ENCODE measurements at places on chromosomes 1 and 21.
A peak's percentile ranks its signal among the peaks of the same experiment; 100 is the strongest.

DNA sequence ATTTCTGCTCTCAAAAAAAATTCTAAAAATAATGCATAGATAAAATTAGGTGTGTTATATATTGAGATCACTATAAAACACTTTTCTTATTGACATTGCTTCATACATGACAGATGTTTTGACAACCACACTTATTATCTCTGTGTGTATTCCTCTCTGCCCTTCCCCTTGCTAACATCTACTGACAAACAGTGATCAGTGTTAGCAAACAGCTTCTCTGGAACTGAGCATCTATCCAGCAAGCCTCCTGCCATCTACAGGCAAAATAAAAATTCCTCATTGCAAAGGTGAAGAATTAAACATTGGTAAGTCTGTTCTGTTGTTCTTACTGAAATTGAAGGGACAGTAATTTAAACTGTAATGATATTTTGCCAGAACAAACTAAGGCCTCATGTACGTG is 2153.9 kb downstream of the NCAM2 start:
- DNase-seq, result no peak

- DNase-seq, result no peak
These were observed 102.6 kb downstream of the NRIP1 start for GRCh38 chr21:14962217-14962616.

DNA sequence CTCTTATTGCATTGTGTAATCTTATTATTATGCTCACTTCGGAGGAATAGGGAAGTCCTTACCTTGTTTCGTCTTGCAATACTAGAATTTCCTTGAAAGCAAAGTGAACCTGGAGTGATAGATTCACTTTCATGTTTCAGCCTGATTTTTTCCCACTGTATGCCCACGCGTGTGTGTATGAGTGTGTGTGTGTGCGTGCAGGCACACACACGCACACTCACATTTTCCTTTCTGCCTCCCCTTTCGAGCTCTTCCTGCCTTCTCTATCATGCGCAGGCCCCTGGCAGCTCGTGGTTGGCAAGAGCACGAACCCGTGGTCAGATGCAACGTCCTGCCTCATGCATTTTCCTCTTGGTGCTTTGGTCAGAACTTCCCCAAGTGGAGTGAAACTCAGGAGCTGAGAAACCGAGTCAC is at the start of gene GCSAML:
GCSAML (plus strand) TSS at position 366 of the 414 bp plus-strand sequence. CDS start 58 bp downstream, outside the sequence.
- no peak for DNase-seq

DNA sequence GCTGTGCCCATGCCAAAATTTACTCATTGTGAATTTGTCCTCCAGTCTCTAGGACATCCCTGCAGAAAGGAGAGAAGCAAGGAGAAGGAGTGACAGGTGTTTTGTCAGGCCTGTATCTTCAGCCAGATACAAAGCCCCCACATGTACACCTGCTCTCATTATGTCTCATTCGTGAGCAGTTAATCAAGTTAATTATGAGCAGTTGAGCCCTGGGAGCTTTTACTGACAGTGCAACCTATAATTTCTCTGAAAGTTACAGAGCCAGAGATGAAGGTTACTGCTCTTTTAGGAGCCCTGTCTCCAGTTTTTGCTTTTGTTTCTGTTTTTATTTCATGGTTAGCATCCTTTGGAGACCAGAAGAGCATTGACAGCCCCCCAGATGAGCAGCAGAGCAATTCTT is 5.0 kb upstream of the ILDR2 start:
- DNase-seq, result no peak

GRCh38 chr21:29430576-29430975 is 131.9 kb downstream of the BACH1 start:
- DNase-seq, result no peak

DNA sequence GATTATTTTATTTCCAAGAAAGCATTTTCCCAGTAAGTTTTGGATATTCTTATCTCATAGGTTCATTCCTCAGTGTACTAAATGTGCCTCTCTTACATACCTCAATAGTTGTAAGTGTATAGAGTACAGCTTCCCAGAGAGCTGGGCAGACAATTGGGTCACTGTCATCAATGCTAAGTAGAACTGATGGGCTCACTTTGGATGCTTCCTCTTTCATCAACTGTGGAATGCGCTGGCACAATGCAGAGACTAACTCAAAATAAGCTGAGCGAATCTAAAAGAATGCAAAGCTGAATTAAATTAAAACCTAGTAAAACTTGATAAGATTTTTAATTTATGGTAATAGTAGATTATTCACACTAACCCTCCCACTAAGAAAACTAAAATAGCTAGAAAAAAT is 21.5 kb downstream of the LTN1 start:
- no peak for DNase-seq

DNA sequence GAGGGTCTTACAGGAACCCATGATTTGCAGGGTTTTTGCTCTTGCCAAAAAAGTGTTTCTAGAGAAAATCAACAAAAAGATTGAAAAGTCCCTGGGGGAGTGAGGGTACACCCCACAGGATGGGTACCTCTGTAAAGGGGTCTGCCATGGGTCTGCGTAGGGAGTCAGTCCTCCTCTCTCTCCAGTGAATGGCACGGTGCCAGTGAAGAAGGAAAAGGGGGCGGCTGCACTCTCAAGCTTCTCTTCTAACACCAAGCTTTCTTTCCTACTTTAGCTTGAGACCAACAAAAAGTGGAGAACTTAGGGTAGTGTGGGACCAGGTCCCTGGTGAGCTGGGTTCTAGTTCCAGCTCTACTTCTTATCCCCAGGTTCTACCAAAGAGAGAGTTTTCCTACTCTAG is 87.4 kb downstream of the GLUL start:
- DNase-seq, result no peak

DNA sequence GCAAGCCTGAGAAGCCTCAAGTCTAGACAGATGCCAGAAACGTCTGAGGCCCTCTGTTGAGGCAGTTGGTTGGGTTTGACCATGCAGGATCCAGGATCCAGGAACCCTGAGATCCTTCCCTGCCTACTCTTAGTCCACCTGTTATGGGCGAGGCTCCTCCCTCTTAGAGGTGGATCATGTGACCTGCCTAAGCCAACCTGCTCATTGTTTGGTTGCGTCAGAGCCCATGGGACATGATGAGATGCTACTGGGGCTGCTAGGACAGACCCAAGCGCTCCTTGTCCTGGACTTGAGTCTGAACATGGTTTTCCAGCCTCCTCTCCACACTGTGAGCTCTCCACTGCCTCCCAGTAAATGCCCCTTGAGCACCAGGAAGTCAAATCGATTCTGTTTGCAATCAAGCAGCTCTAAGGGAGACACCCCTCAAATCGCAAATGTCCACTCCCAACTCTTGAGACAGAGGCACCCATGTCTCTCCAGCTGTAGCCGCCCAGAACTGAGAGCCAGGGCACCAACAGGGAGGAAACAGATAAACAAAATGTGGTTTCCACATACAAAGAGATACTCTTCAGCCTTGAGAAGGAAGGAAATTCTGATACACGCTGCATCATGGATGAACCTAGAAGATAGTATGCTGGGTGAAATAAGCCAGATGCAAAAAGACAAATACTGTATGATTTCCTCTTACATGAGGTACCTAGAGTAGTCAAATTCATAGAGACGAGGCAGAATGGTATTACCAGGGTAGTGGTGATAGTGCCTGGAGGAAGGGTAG is 31.7 kb upstream of the WNT4 start:
- DNase-seq, result no peak

- DNase-seq, result no peak
These were observed 43.3 kb downstream of the POU2F1 start for GRCh38 chr1:167263819-167264464.

DNA sequence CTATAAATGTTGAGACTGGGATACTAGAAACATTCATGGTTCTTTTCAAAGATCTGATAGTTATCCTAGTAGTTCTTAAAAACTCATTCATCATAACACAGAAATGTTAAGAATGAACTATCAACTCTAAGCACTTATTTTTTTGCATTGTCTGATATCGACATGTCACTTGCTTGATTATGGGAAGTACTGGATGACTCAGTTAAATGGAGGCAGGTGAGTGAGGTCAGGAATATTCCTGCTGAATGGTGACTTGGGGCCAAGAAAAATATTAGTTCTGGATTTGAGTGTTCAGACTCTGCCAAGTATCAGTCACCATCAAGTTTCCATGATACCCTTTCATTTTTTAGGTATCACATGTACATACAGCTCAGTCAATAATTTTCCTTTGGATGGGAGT is 63.6 kb downstream of the NEK7 start:
- no peak for DNase-seq

DNA sequence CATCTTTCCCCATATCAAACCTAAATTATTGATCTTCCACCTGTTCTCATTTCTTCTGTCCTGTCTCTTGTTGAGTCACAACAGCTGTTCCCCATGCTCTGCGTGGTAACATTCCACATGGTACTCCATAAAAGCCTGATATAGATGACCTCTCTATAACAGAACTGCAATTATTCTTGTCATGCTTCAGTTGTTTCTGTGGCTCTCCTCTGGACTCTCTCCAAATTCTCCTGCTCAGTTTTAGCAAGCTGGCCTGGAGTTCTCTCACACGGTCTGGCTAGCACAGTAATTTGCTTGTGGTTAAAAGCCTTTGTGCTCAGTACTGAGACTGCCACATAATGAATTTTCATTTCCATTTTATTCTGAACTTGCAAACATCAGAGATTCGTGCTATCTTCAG is 10.6 kb upstream of the LRRC39 start:
- no peak for DNase-seq

- peak; percentile 83 for DNase-seq
These were observed at the start of gene TAGLN2 for GRCh38 chr1:159924791-159925718. Gene TAGLN2 (minus strand): TSS chr1:159925507. CDS start chr1:159920509, 4,998 bp downstream.

- no peak for DNase-seq
These were observed 26.9 kb downstream of the SPATA46 start for GRCh38 chr1:162349635-162350330.

- DNase-seq, result no peak
These were observed 67.6 kb downstream of the SEC16B start for GRCh38 chr1:177902266-177902665.

DNA sequence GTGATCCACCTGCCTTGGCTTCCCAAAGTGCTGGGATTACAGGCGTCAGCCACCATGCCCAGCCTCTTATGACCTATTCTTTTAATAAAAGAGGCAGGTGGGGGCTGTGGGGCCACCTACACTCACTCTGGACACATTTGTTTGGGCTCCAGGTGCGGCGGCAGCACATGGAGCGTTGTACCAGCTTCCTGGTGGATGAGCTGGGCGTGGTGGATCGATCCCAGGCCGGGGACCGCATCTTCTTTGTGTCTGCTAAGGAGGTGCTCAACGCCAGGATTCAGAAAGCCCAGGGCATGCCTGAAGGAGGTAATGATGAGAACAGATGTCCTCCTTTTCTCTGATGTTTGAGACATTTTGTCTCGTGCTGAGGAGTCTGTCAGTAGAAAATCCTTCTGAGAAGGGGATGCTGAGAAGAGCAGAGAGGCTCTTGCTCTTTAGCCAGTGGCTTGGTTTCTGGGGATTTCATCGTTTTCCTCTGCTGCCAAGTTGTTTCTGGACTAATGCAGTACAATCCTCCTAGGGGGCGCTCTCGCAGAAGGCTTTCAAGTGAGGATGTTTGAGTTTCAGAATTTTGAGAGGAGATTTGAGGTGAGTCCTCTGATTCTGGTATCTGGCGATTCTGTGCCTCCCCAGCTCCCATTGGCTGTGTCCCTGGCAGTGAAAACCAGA is 17.9 kb upstream of the MIIP start:
- DNase-seq, result peak; percentile 6

DNA sequence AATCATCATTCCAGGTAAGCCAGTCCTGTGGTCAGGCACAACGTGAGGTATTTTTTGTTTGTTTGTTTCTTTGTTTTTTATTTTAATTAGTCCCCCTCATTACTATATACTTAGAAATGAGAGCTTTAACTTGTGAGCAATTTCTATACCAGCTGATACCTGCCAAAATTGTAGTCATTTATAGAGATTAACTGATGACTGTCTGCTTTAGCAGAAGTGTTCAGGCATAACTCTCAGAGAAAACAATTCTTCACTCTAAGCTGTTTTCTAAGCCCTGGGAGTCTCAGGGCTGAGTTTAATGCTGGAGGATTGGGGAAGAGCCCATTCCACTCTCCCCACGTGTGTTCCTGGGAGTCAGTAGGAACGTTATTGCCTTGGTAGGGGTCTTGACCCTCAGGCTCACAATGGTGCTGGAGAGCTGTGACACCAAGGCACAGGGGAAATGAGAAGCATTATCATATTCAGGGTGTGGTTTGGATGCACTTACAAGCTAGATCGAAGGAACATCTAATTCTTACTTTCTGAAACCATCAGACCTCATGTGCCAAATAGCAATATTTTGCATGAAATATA is 168.2 kb downstream of the CLIC6 start:
- DNase-seq, result no peak

- DNase-seq, result no peak
These were observed 88.4 kb downstream of the ADARB1 start for GRCh38 chr21:45162809-45163208.

DNA sequence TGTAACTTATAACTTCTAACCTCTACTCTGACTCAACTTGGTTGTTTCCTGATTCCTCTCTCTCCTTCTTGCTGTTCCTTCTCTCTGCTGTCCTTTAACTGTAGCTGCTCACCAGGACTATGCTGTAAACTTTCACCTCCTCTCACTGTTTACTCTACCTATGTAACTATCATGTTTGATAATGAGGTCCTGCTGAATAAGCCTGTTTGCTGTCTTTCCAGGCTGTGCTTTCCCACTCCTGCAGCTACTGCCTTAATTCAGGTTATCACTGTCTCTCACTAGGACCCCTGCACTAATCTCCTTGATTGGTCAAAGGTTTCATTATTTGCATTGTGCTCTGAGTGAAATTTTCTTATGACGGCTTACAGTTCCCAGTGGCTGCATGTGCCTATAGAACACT is 633.9 kb upstream of the PTBP2 start:
- no peak for DNase-seq

GRCh38 chr1:223832637-223832943 is 13.2 kb downstream of the TP53BP2 start:
- DNase-seq, result no peak

DNA sequence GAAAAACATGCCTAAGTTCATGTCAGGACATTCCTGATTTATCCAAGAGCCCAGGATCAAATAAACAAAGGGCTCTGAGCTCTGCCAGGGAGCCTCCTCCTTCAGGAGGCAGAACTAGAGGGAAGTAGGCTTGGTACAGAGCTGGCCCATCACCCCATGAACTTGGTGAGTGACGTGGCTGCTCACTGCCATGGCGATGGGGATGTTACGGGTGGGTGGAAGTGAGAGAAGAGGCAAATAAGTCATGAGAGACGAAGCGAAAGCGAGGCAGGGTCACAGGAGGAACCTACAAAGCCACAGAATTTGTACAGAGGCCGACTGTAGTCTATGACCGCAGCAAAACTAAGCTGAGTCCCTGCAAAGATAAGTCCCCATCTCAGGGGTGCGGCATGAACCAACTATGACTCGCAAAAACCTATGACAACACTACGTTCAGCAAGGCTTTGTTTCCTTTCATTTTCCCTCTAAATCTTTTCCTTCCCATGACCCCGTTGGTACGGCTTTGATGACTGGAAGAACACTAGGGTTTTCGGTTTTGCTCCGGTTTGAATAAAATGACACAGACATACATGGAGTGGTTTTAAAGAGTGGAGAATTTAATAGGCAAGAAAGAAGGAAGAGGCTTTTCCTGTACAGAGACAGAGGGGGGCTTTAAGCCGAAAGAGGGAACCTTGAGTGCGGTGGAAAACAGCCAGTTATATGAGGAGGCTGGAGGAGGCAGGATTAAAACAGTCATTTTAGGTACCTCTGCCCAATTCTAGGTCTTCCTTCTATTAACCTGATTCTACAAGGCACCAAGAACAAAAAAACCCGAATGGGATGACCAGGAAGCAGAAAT is 74.1 kb downstream of the CD46 start:
- DNase-seq, result peak; percentile 54

GRCh38 chr1:87765057-87765680 is 436.5 kb downstream of the LMO4 start:
- DNase-seq, result no peak

Measured in activated CD8-positive, alpha-beta memory T cell treated with anti-CD3 and anti-CD28 coated beads for 1 hour (primary cell).